Cortex of kidney (tissue), 1 donor: ENCODE measurements at places on chromosomes 5 and 9.

DNA sequence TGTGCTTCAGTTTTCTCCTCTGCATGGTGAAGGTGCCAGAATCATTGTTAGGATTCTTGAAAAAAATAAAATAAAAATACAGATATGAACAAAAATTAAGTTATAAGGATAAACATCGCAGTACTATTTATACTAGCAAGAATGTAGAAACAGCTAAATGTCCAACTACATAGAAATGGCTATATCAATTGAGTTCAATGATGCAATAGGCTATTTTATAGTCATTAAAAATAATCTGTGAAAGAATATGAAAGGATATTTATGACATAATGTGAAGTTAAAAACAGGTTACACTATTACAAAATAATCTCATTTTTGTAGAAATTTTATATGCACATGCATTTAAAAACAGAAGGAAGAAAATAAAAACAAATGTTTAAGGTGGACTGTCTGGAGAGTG lies 198.7 kb upstream of the TRIM32 start:
- DNase-seq, result no peak

DNA sequence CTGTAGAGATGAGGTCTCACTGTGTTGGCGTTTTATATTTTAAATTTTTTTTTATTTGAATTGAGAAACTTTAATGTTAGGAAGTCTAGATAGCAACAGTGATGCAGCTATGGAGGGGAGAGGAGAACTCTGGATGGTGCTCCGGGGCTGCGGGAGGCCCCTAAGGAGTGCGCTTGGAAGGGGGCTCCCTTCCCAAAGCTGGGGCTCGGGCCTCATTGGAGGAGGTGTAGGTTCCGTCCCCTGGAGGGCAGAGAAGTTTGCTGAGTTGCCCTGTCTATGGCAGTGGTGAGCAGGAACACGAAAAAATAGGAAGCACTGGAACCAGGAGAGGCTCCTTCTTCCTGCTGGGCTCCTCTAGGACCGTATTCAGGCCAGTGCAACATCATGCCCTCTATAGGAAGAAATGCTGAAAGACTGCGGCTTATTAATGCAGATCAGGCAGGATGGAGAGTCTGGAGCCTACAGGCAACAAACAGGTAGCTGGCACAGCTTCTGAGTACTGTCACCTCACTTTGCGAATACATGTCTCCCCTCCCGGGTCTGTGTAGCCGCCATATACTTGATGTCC lies 16.1 kb downstream of the AHRR start:
- no peak for DNase-seq

DNA sequence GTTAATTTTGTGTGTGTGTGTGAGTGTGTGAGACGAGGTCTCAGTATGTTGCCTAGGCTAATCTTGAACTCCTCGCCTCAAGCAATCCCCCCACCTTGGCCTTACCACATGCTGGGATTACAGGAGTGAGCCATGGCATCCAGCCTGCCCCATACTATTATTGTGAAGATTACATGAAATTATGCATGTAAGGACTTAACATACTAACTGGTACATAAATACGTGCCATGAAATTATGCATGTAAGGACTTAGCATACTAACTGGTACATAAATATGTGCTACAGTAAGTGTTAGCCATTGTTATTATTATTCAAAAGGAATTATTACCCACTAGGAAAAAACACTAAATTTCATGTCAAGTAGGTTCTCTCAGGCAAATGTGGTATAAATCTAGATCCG lies 16.2 kb downstream of the DMGDH start:
- no peak for DNase-seq

GRCh38 chr5:108620516-108620915 lies 127.2 kb upstream of the FER start:
- no peak for DNase-seq
